ENCODE measurements at places on chromosomes 16 and 17.

- no peak for DNase-seq
Observed at GRCh38 chr16:73326770-73327470, 279.0 kb upstream of the ZFHX3 start.

DNA sequence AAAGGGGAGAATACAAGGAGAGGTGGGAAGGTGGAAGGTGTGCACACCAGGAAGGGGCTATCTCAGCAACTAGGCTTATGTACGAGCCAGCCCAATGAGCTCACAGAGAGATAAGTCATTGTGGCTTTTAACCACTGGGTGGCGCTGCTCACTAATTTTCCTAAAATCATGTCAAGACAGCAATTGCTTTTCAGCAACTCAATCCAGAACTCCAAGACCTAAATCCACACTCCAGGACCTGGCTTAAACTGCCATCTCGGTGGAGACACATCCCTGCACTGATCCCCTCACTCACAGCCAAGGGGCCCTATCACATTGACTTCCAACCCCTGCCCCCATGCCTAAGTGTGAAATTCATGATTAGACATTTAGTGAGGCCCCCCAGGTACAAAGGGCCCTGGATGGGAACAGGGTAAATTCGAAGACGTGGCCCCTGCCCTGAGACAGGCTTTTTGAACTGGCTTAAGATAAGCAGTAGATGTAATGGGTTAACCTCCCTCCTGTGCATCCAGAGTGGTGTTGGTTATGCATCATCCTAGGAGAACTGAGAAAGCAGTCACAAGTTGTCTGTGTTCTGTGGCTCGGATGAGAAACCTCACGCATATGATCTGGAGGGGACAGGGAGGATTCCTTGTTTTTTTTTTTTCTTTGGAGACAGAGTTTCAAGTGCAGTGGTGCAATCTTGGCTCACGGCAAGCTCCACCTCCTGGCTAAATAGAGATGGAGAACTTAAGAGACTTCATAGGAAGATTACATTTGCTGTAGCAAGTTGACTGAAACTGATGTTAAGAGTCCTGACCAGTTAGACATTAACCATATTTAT lies 11.5 kb downstream of the CCL16 start:
- peak; percentile 52 for DNase-seq

DNA sequence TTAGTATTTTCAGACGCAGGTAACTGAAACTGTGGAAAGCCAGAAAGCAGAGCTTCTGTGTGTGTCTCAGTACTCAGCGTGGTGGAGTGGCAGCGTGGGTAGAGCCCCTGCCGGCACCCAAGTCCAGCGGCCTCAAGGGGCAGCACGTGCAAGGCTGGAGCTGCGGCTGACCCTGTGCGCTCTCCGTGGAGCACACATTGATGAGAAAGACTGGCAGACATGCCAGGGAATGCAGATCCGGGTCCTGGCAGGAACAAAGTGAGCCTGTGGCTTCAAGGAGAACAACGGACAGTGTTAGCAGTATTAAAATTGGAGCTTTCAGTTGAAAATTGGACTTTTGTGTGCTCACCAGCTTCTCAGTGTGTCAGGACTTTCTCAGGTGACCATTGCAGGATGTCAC lies 23.3 kb downstream of the ZC3H18 start:
- no peak for DNase-seq

GRCh38 chr17:35927714-35928113 lies 2.9 kb downstream of the RDM1 start:
- DNase-seq: no peak

- DNase-seq: no peak
Observed at GRCh38 chr17:81583589-81584342, 31.6 kb upstream of the FAAP100 start.

DNA sequence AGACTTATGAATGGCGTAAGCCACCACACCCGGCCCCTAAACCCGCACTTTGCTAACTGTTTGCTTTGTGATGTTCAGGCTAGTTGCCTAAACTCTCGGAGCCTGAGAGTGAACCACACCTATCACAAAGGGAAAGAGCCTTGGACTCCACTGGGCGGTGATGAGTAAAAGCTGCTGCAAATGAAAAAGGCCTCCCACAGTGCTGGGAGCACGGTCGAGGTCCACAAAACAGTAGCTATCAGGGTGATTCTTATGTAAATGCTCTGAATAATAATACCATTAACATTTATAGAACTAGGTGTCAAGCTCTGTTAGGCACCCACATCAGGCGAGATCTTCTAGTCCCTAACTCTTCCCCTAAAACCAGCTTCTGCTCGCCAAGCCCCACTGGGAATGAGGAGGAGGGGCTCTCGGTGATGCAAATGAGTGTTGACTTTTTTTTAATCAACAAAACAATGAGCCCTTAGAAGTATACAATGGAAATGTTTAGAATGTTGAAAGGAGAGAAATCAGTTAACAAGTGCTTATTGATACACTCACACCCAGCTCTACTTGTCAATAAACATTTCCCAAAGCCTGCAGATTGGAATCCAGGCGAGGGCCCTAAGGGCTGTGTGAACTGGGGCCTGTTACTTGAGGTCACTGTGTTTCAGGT lies 19.8 kb downstream of the FBRS start:
- DNase-seq: no peak

GRCh38 chr16:89422905-89423630 lies 67.3 kb downstream of the ANKRD11 start:
- DNase-seq: no peak

- DNase-seq: no peak
Observed at GRCh38 chr16:30972872-30973271, 12.1 kb upstream of the HSD3B7 start.

DNA sequence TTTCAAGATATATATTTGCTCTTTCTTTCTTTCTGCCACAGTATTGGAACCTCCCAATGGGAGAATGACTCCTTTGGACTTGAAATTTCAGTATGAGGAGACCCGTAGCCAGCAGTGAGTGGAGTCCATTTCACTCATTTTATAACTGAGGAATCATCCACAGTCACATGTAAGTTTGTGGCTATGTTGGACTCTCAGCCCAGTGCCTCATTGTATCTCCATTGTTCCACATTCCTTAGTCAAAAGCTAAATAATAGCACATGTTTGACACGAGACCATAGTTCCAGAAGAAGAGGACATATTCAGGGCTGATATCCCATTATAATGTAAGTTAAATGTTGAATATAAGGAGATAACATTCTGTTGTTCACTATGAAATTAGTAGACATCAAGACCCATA lies 12.7 kb upstream of the SPAG9 start:
- DNase-seq: no peak

- DNase-seq: no peak
Observed at GRCh38 chr17:65679165-65679845, 117.9 kb upstream of the AXIN2 start.

GRCh38 chr16:24208710-24209109 lies 47.4 kb upstream of the CACNG3 start:
- no peak for DNase-seq

GRCh38 chr17:70857351-70857750 lies 688.0 kb downstream of the KCNJ2 start:
- no peak for DNase-seq

DNA sequence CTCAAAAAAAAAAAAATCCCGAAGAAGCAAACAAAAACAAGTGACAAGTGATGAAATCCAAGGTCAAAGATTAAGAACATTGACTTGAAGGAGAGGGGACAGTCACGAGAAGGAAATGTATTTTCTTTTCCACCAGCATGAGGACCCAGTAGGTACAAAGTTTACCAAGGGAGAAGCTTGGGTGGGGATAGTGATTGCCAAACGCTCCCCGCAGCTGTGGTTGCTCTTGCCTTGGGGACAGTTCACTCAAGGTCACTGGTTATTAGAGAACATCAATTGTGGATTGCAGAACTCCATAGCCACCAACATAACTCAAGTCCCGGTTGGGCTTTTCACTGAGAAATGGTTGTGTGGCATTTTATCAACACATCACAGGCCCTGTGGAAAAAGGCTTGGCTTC lies 27.0 kb downstream of the RSL1D1 start:
- no peak for DNase-seq

GRCh38 chr16:6932871-6933385 lies 399.7 kb upstream of the RBFOX1 start:
- DNase-seq: no peak

DNA sequence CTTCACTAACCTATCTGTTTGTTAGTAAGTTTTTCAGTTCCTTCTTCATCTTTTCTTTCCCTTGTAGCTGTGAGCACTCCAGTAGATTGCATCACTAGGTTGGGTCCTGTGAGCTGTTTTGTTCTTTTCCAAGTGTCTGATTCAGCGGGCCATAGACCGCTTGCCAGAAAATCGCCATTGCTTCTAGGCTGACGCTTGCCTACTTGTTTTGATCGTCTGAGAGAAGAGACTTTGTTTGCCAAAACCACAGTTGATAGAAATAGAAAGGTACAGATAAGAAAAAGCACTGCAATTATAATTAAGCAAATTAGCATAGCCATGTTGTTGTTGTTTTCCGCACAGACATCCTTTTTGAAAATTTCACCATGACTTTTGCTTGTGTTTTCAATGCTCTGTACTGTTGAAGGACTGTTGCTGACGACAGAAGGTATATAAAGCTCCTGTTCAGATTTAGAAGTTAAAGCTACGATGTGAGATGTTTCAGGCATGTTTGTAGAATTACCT lies 3.1 kb downstream of the EVI2A start:
- no peak for DNase-seq

GRCh38 chr17:12055889-12056288 lies 35.2 kb downstream of the MAP2K4 start:
- DNase-seq: no peak

GRCh38 chr17:10731408-10731879 lies 1.6 kb upstream of the TMEM220 start:
- no peak for DNase-seq

DNA sequence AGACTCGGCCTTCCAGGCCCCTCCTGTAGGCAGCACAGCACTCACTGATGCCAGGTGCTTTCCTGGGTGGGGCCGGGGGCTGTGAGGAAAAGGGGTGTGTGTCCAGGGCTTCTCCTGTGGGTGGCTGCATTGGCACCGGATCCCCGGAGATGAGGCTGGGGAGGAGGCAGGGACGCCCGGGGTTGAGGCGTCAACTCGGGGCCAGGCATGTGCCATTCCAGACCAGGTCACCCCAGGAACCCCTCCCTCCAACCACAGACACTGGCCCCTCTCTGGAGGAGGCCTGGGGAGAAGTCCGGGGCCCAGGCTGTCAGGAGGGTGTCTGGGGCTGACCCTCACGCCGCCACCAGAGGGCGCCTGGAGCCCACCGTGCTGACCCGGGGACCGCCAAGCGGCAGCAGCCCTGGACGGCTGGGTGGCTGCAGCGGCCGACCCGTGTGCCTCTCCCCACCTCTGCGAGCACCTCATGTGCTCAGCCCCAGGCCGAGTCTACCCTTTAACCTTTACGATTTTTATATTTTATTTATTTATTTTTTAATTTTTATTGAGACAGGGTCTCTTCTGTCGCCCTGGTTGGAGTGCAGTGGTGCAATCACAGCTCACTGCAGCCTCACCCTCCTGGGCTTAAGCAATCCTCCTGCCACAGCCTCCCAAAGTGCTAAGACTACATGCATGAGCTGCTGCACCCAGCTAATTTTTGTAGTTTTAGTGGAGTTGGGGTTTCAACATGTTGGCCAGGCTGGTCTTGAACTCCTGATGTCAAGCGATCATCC lies 3.2 kb upstream of the METRN start:
- DNase-seq: peak; percentile 61

- DNase-seq: peak; percentile 5
Observed at GRCh38 chr17:7294614-7295153, at the start of gene YBX2. Gene YBX2 (minus strand): TSS chr17:7294639. CDS start chr17:7294500, 139 bp downstream.

- no peak for DNase-seq
Observed at GRCh38 chr17:35244341-35245195, 1.7 kb downstream of the SLFN5 start.

DNA sequence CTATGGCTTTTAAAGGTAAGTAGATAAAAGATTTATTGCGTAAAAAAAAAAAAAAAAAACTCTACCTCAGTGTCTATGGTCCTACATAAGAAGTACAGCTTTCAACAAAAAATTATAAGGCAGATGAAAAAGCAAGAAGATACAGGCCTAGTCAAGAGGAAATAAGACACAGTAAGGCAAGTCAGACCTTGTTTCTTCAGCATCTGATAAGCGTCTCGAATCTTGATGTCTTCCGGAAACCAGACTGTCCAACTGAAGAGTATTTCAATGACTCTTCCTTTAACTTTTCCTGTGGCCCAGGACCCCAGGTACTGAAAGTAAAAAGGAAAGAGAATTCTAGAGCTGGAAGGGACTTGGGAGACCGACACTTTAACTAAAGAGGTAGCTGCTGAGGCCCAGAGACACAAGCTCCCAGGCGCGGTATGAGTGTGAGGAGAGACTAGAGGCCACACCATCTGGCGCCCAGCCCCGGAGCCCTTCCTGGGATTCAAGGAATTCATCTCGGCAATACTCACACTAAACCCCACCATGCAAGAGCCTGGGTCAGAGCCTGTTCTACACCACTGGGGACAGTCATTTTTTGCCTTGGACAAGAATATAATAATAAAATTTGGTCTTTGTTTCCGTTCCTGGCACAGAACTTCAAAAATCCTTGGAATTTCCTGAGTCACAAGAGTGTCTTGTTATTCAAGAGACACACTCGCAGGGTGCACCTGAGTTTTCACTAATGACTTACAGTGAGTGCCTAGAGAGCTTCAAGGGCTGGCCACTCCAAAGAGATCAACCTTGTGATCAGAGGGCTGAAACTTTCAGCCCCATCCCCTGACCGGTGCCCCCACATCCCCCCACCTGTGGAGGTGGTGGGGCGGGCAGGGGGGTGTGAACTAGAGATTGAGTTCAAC lies 18.6 kb downstream of the GGA2 start:
- no peak for DNase-seq

- DNase-seq: no peak
Observed at GRCh38 chr17:49766918-49767530, 3.1 kb upstream of the FAM117A start.

DNA sequence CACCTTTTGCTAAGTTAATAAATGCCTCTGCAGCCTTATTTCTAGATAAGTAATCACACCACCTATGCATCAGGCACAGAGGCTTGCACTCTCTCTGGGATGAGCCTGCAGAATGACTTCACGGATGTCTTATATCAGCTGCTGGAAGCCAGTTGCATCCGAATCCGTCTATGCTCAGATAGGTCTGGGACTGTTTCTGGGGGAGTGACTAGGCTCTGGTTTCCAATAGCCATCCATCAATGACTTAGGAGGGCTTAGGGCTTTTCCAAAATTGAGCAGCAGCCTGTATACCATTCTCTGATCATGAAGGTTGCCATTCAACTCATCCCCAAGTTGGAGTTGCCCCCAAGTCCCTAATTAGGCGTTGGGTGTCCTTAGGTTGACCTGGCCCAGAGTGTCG lies 113.3 kb upstream of the ERCC4 start:
- no peak for DNase-seq

DNA sequence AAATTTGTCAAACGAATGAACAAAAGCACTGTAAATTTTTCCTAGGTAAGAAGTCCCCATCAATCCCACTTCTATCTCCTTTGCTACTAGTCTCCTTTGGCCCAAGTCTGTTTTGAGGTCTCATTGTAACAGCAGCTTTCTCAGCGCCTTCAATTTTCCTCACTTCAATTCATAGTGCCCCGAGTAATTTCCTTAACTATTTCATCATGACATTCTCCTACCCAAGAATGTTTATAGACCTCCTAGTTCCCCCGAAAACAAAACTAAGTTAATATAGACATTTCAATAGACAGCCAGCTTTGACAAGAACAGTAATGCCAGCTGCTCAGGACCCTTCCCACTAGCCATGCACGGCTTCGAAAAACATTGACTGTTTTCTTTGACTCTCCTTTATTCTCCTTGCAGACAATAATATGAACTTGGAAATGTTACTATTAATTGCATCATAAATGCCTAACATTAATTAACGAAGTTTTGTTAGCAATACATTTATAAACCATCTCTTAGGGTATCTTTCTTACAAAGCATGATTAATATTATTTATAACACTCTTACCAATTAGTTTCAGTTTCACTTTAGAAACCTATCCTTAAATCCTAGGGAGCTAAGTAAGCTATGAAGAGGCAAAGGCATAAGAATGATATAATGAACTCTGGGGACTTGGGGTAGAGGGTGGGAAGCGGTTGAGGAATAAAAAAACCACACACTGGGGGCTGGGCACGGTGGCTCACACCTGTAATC lies 22.8 kb downstream of the GLG1 start:
- DNase-seq: no peak

Measured in NCI-H2107 (cell line).